Activated CD4-positive, CD25-positive, alpha-beta regulatory T cell treated with anti-CD3 and anti-CD28 coated beads, Interleukin-2, amount 50 U/mL, for 16 hours (primary cell): ENCODE measurements at places on chromosomes 5 and 9.

GRCh38 chr5:1820926-1821325, 19.7 kb downstream of the NDUFS6 start:
- no peak for DNase-seq

GRCh38 chr5:2352101-2352861, 399.2 kb downstream of the IRX2 start:
- no peak for DNase-seq

GRCh38 chr5:33828626-33829308, 63.0 kb downstream of the ADAMTS12 start:
- DNase-seq = no peak

DNA sequence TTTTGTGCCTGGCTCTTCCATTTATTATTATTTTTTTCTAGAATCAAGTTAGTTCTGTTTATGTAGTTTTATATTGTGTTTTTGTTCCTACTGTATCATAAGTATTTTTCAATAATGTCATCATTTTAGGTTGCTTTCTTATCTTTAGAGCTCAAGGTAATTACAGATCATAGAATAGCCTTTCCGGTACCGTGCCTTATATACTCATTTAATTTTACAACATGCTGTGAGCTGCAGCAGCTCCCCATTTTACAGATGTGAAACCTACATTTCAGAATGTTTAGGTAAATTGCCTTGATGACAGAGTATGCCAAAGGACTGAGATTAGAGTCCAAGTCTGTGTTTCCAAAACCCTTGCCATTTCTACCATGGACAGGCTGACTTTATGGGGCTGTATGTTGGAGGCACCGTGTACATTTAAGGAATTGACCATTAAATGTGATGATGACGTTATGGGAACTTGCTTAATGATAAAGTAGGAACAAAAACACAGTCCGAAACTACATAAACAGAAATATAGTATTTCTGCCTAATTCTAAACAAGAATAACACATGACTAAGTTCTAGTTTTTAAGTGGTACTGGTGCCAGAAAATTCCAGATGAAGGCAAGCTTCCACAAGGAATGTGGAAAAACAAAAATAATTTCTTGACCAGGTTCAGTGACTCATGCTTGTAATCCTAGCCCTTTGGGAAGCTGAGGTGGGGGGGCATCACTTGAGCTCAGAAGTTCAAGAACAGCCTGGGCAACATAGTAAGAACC, 97.7 kb downstream of the IQGAP2 start:
- no peak for DNase-seq

GRCh38 chr9:33190021-33190705, 23.0 kb upstream of the B4GALT1 start:
- DNase-seq = no peak

DNA sequence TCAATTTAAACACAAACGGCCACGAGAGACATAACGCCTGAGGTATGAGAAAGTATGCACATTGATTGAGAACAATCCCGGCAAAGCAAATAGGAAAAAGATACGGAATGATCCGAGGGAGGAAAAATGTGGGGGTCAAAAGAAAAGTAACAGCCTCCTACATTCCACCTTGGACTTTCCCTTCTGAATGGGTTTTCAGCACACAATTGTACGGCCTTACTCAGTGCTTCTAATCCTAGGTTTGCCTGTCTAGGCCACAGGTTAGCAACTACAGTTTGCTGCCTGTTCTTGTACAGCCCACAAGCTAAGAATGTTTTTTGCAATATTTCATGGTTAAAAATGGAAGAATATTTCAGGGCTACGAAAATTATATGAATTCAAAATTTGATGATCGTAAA, 46.2 kb upstream of the RNF20 start:
- DNase-seq = no peak

DNA sequence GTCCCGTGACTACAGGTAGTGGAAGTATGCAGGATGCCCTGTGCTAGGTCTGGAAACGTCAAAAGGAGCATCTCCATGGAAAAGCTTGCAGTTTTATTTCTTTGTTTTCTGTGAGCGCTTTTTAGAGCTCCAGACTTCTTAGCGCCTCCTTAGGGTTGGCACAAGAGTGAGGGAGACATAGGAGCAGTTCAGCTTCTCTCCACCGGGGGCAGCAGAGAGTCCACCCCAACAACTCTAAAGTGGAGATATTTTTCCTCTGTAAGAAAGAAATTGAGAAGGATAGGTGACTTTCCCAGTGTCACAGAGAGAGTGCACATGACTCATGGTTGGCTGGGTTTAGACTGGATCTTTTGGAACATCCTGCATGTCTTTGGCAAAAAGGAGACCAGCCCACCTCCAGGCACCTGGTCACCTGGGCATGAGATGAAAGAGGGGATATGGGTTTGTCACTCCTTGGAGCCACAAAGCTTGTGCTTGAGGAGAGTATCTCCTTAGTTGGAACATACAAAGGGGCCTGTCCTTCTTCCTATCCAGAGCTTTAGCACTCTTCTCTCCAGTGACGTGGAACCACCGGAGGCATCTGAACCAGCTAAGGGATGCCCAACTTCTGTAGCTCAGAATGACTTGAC, 637.7 kb downstream of the SEMA5A start:
- no peak for DNase-seq

GRCh38 chr5:84430079-84430478, 45.4 kb upstream of the EDIL3 start:
- DNase-seq = no peak

- no peak for DNase-seq
These were observed 60.3 kb upstream of the PJA2 start for GRCh38 chr5:109469896-109470662.

GRCh38 chr9:92722386-92723298, 42.0 kb downstream of the BICD2 start:
- DNase-seq = no peak
